EL (cell line): ENCODE measurements at places on chromosomes 3 and 15.

DNA sequence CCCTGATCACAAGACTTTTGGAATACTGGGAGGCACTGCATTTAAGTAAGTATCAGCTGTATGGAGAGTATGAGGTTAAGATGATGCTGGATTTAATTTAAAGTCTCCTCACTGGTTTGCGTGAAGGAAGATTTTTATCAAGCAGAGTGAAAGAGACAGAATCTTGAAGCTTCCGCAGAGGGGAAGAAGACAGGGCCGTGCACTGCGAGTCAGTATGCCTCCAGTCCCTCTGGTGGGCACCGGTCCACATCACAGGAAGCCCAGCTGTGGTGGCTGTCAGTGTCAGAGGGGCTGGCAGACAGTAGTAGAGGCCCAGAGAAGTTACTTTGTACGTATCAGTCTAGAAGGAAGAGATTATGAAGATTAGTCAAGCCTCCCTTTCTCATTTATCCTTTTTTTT lies 379.0 kb upstream of the TPRG1 start:
- DNase-seq: no peak

DNA sequence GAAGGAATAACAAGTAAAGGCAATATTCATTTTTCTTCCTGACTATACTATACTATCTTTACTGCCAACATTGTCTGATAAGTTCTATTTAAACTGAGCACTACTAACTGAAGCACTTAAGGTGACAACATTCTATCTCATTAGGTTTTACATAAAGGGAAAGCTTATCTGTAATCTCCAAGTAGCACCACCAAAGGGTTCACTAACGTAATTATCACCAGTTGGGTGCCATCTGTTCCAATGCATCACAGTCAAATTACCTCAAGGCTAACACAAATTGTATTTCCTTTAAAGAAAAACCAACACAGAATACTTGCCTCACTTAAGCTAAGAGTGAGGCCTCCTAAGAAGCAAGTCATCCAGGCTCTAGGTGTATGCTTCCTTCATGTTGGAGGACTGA lies 453.8 kb downstream of the RAP2B start:
- no peak for DNase-seq

DNA sequence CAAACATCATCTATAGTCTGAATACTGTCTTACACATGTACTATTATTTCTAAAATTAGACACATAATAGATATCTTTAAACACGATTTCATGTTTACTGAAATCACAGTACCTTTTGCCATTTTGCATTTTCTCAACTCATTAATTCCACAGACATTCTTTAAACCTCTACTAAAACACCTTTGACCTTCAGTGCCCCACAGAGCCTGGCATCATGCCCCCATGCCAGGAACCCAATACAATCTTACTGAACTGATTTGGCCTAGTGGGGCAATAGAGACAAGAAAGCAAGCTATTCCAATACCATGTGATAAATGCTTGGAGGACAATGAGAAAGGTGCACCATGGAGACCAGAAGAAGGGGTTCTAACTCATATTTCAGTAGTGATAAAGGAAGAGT lies 19.3 kb upstream of the GUCA1C start:
- no peak for DNase-seq

GRCh38 chr3:38157595-38157994 lies 7.7 kb upstream of the OXSR1 start:
- no peak for DNase-seq

- DNase-seq: no peak
Observed at GRCh38 chr3:72480366-72480765, 367.9 kb downstream of the SHQ1 start.

DNA sequence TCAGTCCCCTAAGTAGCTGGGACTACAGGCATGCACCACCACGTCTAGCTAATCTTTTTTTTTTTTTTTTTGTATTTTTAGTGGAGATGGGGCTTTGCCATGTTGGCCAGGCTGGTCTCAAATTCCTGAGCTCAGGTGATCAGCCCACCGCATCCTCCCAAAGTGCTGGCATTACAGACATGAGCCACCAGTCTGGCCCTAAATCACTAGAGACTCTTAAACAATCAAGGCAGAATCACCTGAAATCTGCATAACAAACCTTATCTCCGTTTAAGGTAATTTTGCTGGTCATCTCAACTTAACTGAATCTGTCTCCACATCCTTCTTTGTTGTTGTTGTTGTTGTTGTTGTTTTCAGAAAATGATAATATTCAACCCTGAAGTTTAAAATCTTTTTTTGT lies 5.6 kb upstream of the TRMT10C start:
- no peak for DNase-seq

- no peak for DNase-seq
Observed at GRCh38 chr3:197364410-197365071, 66.1 kb upstream of the DLG1 start.

DNA sequence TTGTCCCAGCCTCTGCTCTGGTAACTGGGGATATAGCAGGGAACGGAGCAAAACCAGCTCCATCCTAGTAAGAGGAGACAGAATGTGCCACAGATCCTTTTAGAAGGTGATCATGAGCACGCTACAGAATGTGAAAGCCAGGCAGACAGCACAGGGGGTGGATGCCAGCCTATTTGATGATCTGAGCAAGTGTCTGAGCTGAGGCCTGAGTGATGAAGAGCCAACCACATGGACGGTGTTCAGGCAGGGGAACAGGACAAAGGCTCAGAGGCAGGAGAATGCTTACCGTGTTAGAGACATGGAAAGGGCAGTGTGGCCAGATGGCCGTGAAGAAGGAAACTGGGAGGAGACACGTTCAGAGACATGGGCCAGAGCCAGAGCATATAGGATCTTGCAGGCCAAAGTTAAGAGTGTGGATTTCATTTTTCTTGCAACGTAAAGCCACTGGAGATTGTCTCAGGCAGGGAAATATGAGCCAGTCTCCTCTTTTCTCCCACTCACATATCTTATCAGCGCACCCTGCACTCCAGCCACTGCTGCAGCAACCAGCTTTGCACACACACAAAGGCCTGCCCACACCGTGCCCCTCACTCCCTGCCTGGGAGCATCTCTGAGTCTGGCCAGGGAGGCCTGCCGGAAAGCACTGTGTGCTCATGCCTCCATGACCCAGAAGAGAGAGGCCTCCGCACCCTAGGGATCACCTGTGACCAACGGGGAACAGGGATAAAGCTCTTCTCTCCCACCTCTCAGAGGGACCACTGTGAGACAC lies 20.1 kb downstream of the RAB43 start:
- DNase-seq: no peak

GRCh38 chr3:156812521-156813335 lies 13.4 kb upstream of the LEKR1 start:
- no peak for DNase-seq

DNA sequence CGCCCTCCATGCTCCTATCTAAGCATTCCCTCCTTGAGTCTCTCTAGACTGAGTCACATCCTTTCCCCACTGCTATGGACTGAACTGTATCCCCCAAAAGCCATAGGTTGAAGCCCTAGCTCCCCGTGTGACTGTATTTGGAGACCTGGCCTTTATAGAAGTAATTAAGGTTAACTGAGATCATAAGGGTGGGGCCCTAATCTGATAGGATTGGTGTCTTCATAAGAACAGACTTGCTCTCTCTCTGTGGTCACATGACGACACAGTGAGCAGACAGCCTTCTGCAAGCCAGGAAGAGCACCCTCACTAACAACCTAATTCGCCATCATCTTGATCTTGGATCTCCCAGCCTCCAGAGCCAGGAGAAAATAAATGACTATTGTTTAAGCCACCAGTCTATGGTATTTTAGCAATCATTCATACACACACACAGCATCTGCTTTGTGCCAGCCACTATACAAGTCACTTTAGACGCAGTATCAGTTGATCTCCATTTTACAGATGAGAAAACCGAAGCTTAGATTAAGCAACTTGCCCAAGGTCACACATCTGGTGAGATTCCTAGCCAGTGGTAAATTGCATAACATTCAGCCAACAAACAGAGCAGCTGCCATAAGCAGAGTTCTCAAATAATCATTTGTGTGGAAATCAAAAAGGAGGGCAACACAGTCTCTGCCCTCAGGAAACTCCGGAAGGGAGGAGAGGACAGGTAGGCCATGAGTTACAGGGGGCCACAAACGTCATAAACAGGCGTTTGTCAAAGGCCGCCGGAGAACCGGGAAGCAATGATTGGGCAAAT lies 66.3 kb upstream of the HES1 start:
- DNase-seq: peak; percentile 25

GRCh38 chr3:27657871-27658270 lies 64.3 kb downstream of the EOMES start:
- DNase-seq: peak; percentile 42

GRCh38 chr3:127768346-127769008 lies 53.8 kb downstream of the MGLL start:
- peak; percentile 98 for DNase-seq

GRCh38 chr3:126955004-126955790 lies 27.7 kb upstream of the PLXNA1 start:
- DNase-seq: no peak

DNA sequence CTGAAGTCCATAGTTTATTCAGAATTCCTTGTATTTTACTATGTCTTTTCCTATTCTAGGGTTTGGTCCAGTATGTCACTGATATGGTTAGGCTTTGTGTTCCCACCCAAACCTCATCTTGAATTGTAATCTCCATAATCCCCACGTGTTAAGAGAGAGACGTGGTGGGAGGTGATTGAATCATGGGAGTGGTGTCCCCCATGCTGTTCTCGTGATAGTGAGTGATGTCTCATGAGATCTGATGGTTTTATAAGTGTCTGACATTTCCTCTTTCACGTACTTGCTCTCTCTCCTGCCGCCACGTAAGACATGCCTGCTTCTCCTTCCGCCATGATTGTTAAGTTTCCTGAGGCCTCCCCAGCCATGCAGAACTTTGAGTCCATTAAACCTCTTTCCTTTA lies 6.6 kb upstream of the TEX9 start:
- DNase-seq: no peak

DNA sequence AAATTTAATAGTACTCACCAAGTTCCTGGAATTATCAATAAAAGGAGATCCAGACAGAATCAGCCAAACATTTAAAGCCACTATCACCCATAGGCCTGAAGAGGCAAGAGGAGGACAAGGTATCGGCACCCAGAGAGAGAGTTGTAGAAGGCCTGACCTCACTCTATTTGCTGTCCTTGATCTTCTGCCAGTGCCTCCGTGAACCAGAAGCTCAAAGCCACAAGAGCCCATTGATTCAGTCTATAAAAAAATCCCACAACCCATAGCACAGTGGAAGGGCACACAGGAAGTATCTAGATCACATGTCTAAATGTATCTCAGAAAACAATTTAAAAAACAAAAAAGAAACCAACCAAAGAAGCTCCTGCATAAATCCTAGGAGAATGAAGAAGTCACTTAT lies 68.6 kb upstream of the FAM174B start:
- no peak for DNase-seq

- no peak for DNase-seq
Observed at GRCh38 chr15:69328739-69329138, 30.0 kb downstream of the PAQR5 start.

DNA sequence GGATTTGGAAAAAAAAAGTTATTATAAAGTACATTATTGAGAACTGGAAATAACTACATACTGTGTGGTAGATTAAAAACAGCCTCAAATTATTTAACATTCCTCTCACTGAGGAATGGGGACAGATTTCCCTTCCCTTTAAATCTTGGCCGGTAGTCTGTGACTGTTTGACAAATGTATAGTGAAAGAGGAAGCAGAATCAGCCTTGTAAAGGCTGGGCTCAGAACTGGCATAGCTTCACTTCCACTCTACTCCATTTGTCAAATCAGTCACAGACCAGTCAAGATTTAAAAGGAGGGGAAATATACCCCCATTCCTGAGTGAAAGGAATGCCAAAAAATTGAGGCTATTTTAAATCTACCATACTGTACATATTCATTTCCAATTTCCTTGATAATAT lies 18.2 kb upstream of the B4GALT4 start:
- no peak for DNase-seq

DNA sequence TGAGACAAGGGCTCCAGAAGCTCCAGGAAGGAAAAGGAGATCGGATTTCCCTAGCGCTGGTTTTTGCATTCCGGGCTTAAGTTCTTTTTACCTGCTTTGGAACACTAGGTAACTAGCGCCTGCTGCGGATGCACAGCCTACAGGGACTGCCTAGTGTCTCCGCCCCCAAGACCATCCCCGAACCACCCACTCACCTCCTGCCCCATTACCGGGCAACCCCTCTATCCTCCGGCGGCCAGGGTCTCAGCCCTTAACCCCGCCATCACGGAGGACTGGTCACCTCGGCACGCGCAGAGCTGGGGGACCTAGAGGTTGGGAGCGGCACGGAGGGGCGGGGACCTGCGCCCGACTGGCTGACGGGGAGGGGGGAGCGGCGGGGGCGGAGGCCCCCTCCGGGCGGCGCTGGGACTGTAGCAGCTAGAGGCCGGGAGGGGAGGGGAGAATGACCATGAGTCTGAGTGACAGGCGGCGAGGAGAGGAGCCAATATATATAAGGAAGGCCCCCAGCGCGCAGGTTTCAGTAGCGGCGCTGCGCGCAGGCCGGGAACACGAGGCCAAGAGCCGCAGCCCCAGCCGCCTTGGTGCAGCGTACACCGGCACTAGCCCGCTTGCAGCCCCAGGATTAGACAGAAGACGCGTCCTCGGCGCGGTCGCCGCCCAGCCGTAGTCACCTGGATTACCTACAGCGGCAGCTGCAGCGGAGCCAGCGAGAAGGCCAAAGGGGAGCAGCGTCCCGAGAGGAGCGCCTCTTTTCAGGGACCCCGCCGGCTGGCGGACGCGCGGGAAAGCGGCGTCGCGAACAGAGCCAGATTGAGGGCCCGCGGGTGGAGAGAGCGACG lies at the start of gene DLL4:
Gene DLL4, plus strand, starts transcription at position 520 of the 839 bp plus-strand sequence. CDS start 329 bp downstream, outside the sequence.
- DNase-seq: peak; percentile 71

GRCh38 chr3:66423791-66424190 lies 77.0 kb downstream of the LRIG1 start:
- DNase-seq: peak; percentile 65

DNA sequence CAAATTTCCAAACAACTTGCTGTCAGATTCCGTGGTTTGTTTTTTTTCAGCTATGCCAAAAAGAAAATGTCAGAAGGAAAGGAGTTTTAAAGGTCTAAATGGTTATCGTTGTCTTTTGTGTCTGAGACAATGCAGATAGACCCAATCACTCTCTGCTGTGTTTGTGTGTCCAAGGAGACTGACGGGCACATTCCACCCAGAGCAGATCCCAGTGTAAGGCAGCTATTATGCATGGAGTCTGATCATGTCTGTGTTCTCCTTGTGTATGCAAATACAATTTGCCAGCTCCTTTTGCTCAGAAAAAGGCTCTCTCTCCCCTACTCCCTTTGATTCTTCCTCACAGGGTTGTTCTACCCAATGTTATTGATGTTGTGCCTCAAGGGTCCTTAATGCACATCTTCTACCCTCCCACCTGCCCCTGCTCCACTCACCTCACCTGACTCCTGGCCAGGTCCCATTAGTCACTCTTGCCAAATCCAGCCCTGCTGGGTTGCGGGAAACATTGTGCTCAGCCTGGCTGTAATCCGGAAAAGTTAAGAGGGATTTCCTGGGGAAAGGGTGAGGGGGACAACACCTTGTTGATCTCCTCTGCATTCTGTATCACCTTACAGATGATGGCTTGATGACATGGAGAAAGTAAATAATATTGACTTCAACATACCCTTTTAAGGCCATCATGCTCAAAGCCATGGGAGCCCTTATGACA lies 61.0 kb downstream of the OTOL1 start:
- DNase-seq: no peak
